Right cardiac atrium (tissue), 5 donors: ENCODE measurements at places on chromosomes 3 and 15. TPM values are rescaled to one million over a fixed set of nuclear protein-coding genes. Genes with fewer than 3 reads are reported as not detected.

DNA sequence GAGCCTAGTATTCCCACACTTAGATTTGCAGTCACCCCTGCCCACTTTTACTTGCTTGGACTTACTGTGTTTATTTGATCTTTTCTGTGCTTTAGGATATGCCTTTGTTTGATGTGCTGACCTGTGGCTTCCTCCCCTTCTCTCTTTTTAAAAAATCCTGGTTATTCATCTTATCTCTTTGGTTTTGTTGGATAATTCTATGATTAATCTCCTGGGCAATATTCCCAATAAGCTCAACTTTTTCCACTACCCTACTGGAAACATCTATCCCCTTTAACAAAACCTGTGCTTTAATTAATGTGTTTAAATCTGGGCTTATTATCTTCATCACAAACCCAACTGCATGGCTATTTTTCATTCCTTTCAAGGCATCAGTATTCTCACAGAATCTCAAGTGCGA lies 476.0 kb upstream of the TGFBR2 start:
- DNase-seq, result no peak

DNA sequence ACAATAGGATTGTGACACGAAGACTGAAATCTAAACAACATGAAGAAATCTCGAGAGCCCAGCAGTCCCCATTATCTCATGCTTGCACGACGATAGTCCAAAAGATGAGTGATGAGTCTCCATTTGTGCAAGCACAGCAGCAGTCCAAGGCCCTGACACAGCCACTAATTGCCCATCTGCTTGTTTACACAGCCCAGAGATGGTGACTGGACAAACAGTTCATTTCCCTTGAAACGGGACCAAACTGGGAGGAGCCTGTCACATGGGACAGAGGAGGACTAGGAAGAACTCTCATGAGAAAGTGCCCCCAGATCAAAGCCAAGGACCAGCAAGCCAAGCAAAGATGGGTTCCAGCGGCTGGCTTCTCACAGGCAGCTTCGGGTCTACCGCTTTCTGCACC lies 121.0 kb downstream of the GREM1 start:
- DNase-seq, result no peak

GRCh38 chr15:80749589-80749988 lies 29.6 kb upstream of the CEMIP start:
- DNase-seq, result no peak

Gene FBLN2
- 165 TPM for total RNA-seq

GRCh38 chr3:159025733-159026132 lies 223.9 kb downstream of the MFSD1 start:
- DNase-seq, result no peak

GRCh38 chr3:127550468-127551157 lies 39.9 kb downstream of the TPRA1 start:
- no peak for DNase-seq

GRCh38 chr15:85493260-85493659 lies 112.9 kb downstream of the AKAP13 start:
- DNase-seq, result no peak
